SK-N-SH (cell line): ENCODE measurements at places on chromosomes 6 and 20. TPM values are rescaled to one million over a fixed set of nuclear protein-coding genes. Genes with fewer than 3 reads are reported as not detected.

- peak overlapping the region; percentile 65 for H3K27ac ChIP-seq
- no peaks in the 10 kb centered on the region for H3K36me3 ChIP-seq
- peaks cover 28% of the 10 kb centered on the region; the same call in 1 of the 2 replicates for H3K4me1 ChIP-seq
Observed at GRCh38 chr6:30747300-30747687, 2.9 kb upstream of the IER3 start.

- no peaks in the 10 kb centered on the region for H3K27me3 ChIP-seq
- H3K4me1 ChIP-seq: peaks cover 12% of the 10 kb centered on the region
- DNase-seq: no peak
Observed at GRCh38 chr6:164926686-164927085, 382.7 kb downstream of the C6orf118 start.

The GFRAL gene
- not detected in 2 replicates for polyA plus RNA-seq

GRCh38 chr20:50344232-50345071 lies 153.8 kb downstream of the CEBPB start:
- no peaks in the 10 kb centered on the region for H3K36me3 ChIP-seq
- H3K4me3 ChIP-seq: no peak overlapping the region
- H3K4me1 ChIP-seq: peaks cover 27% of the 10 kb centered on the region; the same call in 1 of the 2 replicates
- H3K27ac ChIP-seq: no peak overlapping the region
- H3K27me3 ChIP-seq: no peaks in the 10 kb centered on the region

The NKX2-4 gene
- polyA plus RNA-seq: not detected in 2 replicates

GRCh38 chr6:157530126-157530525 lies 149.1 kb downstream of the ZDHHC14 start:
- H3K27ac ChIP-seq: no peak overlapping the region
- H3K4me1 ChIP-seq: no peaks in the 10 kb centered on the region
- DNase-seq: peak; percentile 30
- H3K36me3 ChIP-seq: no peaks in the 10 kb centered on the region
- no peaks in the 10 kb centered on the region for H3K27me3 ChIP-seq
- H3K4me3 ChIP-seq: no peak overlapping the region

GRCh38 chr6:30287139-30287538 lies 39.6 kb upstream of the TRIM39 start:
- no peaks in the 10 kb centered on the region for H3K27me3 ChIP-seq
- no peak for DNase-seq
- no peaks in the 10 kb centered on the region for H3K4me1 ChIP-seq
- H3K27ac ChIP-seq: no peak overlapping the region
- H3K4me3 ChIP-seq: no peak overlapping the region
- H3K36me3 ChIP-seq: peaks cover 50% of the 10 kb centered on the region

GRCh38 chr6:142927271-142927580 lies 17.8 kb downstream of the HIVEP2 start:
- peak overlapping the region; percentile 65 for H3K4me3 ChIP-seq

The FNDC11 gene
- 4.5 and 5.5 TPM in 2 replicates for polyA plus RNA-seq

GRCh38 chr6:48986845-48987244 lies 476.2 kb downstream of the MMUT start:
- no peaks in the 10 kb centered on the region for H3K36me3 ChIP-seq
- H3K27me3 ChIP-seq: no peaks in the 10 kb centered on the region
- H3K27ac ChIP-seq: no peak overlapping the region
- H3K4me3 ChIP-seq: no peak overlapping the region
- no peak for DNase-seq

The CLIC5 gene
- 0.03 TPM in 1 of 2 replicates, not detected in the other for polyA plus RNA-seq

The UBE2V1 gene
- polyA plus RNA-seq: 99.7 and 100 TPM in 2 replicates

The TREM2 gene
- polyA plus RNA-seq: not detected in 2 replicates

DNA sequence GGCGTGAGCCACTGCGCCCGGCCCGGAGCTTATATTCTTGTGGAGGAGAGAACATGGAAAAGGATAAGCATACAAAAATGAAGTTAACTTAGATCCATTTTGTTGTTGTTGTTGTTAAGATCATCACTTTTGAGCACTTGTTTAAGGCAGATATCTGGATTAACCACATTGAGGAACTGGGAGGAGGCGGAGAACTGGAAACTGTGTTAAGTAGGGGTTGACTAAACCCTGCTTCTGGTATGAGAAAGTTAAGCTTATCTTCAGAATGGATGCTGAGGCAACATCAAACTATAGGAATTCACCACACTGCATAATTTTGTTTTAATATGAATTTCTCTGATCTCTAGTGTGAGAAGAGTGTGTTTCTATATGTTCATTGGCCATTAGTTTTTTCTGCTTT lies 57.6 kb downstream of the GCNT2 start:
- no peak overlapping the region for H3K27ac ChIP-seq
- H3K4me1 ChIP-seq: no peaks in the 10 kb centered on the region
- H3K4me3 ChIP-seq: no peak overlapping the region
- no peaks in the 10 kb centered on the region for H3K27me3 ChIP-seq
- no peak for DNase-seq
- H3K36me3 ChIP-seq: no peaks in the 10 kb centered on the region

The EDN3 gene
- polyA plus RNA-seq: 0.02 and 0.05 TPM in 2 replicates

The BTN1A1 gene
- polyA plus RNA-seq: not detected in 2 replicates

GRCh38 chr6:24799541-24799915 lies 811 bp upstream of the ARMH2 start:
- no peak for DNase-seq
- H3K36me3 ChIP-seq: no peaks in the 10 kb centered on the region
- H3K27ac ChIP-seq: no peak overlapping the region
- H3K4me3 ChIP-seq: no peak overlapping the region

GRCh38 chr6:2868637-2869036 lies 27.0 kb upstream of the SERPINB1 start:
- DNase-seq: no peak
- H3K4me1 ChIP-seq: no peaks in the 10 kb centered on the region

DNA sequence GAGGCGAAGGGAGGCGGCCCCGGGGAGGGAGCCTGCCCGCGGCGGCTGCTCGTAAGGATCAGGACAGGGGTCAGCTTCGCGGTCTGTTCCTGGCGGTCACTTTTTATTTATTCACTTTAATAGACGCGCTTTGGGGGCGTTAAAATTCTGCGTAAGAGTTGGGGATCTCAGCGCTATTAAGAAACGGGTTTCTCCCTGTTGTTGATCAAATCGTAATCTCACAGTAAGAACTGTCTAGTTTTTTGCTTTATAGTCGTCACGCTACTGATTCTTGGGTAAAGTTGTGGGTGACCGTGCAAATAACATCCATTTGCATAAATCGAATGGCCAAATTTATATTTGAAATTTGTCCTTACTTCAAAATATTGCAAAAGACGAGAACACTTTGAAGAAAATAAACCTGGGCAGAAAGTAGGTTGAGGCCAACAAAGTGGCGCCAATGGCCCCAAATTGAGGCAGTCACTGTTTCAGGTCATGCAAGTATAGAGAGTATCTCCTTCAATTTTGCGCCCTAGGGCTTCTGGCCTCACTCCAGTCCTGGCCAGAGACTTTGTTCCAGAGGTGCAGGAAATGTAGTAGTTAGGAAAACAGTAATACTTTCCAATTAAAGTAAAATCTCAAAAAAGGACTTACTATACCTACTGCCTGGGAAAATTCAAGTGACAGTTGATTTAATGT lies 963 bp upstream of the RMND1 start:
- H3K27ac ChIP-seq: peak overlapping the region; percentile 90
- H3K36me3 ChIP-seq: no peaks in the 10 kb centered on the region
- DNase-seq: peak; percentile 23
- peak overlapping the region; percentile 82 for H3K4me3 ChIP-seq
- no peaks in the 10 kb centered on the region for H3K27me3 ChIP-seq
- 0 out of 2 replicates have a peak, but pooled peaks cover 7% of the 10 kb centered on the region for H3K4me1 ChIP-seq

DNA sequence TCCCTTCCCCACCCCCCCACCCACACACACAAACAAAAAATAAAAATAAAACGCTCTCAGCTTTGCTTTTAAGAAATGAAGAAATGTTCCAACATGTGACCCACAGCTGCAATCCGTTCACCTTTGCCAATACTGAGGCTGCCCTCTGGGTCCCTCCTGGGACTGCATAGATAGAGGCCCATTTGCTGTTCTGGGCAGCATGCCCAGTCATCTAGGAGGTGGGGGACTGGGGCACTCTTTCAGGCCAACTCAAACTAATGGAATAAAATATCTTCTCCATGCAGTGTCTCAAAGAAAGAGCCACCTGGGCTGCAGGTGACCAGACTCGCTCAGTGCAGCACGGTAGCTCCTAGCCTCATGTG lies 79.9 kb downstream of the SLC22A3 start:
- no peaks in the 10 kb centered on the region for H3K4me1 ChIP-seq
- H3K36me3 ChIP-seq: no peaks in the 10 kb centered on the region
- H3K27ac ChIP-seq: no peak overlapping the region
- no peaks in the 10 kb centered on the region; the same call in 1 of the 2 replicates for H3K27me3 ChIP-seq
- no peak for DNase-seq
- H3K4me3 ChIP-seq: no peak overlapping the region

- no peak overlapping the region for H3K4me3 ChIP-seq
- no peak overlapping the region for H3K27ac ChIP-seq
- no peaks in the 10 kb centered on the region for H3K4me1 ChIP-seq
- H3K36me3 ChIP-seq: no peaks in the 10 kb centered on the region
- no peaks in the 10 kb centered on the region for H3K27me3 ChIP-seq
Observed at GRCh38 chr6:143726015-143726647, 48.4 kb downstream of the PHACTR2 start.

- H3K36me3 ChIP-seq: no peaks in the 10 kb centered on the region
- no peak for DNase-seq
Observed at GRCh38 chr20:45179166-45179565, 4.5 kb downstream of the PI3 start.

GRCh38 chr20:33030076-33030475 lies 1.4 kb upstream of the BPIFB6 start:
- no peaks in the 10 kb centered on the region for H3K4me1 ChIP-seq
- no peak overlapping the region for H3K27ac ChIP-seq
- H3K4me3 ChIP-seq: no peak overlapping the region
- H3K36me3 ChIP-seq: no peaks in the 10 kb centered on the region
- no peak for DNase-seq

DNA sequence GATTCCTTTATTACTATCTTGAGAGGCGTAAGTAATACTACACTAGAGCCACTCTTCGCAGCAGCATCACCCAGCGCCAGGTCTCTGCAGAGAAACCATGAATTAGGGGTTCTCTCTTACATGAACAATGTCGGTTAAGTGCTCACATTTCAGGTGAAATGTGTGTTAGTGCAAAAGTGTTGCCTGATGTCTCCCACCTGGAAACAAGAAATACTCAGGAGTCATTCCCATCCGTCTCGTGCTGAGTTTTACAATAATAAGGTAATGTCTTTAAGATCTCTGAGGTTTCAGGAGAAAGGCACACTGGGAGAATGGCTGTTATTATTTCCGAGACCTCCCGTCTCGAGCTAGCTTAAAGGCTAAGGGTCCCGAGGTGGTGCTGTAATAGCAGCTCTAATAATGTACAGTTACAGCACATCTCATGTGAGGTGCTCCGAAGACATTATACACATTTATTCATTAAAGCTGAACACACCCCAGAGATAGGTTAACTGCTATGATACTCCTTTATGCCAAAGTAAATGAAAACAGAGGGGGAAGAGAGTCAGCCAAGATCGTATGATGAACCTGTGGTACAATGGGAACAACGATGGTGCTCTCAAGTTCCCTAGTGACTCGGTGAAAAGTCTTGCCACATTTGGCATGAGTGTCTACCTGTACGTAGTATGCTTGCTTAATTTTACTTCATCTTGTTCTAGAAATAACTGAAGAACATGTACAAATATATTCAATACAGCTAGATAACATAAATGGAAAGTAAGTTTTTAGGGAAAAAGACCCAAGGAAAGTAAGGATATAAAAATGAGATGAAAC lies 458.3 kb upstream of the CITED2 start:
- DNase-seq: no peak
- no peaks in the 10 kb centered on the region for H3K27me3 ChIP-seq
- H3K36me3 ChIP-seq: no peaks in the 10 kb centered on the region
- no peak overlapping the region for H3K27ac ChIP-seq

DNA sequence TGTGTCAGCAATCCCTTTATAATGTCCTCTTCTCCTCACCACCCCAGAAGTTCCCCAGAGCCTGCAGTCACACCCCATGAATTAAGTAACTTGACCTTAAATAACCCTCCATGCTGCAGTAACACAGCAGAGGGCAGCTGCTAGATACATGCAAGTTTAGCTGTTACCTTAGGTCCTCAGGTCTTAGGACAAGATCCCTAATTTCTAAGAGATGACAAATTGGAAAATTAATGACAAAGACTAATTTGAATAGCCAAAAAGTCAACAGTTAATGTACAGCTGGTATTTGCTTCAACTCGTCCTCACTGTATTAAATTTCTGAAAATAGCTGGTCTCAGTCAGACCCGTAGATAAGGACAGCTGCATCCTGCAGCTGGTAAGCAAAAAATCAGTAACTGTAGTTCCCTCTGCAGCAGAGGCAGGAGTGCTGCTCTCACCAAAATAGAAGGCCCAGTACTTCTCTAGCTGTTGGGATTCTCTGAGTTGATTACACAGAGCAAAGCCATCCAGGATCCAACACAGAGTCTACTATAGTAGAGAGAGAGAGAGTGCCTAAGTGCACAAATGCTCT lies 62.4 kb downstream of the TNFRSF21 start:
- peak overlapping the region; percentile 86 for H3K27ac ChIP-seq
- H3K36me3 ChIP-seq: no peaks in the 10 kb centered on the region
- DNase-seq: peak; percentile 47
- no peak overlapping the region for H3K4me3 ChIP-seq
- peaks cover 6% of the 10 kb centered on the region; the same call in 1 of the 2 replicates for H3K4me1 ChIP-seq

- no peaks in the 10 kb centered on the region; the same call in 1 of the 2 replicates for H3K4me1 ChIP-seq
- H3K4me3 ChIP-seq: no peak overlapping the region
- no peak for DNase-seq
- H3K27ac ChIP-seq: no peak overlapping the region
- H3K36me3 ChIP-seq: no peaks in the 10 kb centered on the region
Observed at GRCh38 chr6:37005827-37006567, 542 bp downstream of the FGD2 start.

GRCh38 chr6:7615611-7616383 lies 25.8 kb downstream of the SNRNP48 start:
- no peaks in the 10 kb centered on the region for H3K27me3 ChIP-seq
- peak; percentile 41 for DNase-seq
- H3K4me3 ChIP-seq: no peak overlapping the region
- no peaks in the 10 kb centered on the region for H3K4me1 ChIP-seq

DNA sequence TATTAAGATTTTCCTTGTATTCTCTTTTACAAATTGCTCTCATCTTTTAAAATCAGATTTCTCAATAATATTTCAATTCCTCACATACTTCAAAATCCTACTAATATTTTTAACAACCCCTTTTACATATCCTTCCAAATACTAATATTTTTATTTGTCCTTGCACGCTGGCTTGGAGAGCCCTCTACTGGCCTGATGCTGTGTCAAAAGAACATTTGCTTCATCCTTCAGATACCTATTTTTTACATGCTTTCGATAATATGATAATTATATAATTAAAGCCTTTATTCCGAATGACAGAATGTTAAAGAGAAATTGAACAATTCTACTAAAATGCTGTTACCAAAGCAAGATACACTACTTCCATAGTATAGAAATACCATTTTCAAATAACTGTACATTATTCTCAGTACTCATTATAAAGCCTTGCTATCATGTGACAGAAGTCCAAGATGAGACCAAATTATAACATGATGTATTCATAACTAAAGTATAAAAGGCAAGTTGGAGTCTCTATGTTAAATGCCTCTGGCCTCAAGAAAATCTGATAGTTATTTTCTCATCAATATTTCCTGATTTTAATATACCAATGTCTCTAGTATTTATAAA lies 39.0 kb upstream of the PLN start:
- no peak overlapping the region for H3K4me3 ChIP-seq
- H3K27me3 ChIP-seq: no peaks in the 10 kb centered on the region
- no peaks in the 10 kb centered on the region for H3K4me1 ChIP-seq
- no peak overlapping the region for H3K27ac ChIP-seq
- DNase-seq: peak; percentile 22

The C20orf204 gene
- 0.16 and 0.21 TPM in 2 replicates for polyA plus RNA-seq
